ENCODE measurements at places on chromosomes 16 and 17. TPM values are rescaled to one million over a fixed set of nuclear protein-coding genes. Genes with fewer than 3 reads are reported as not detected.

MYH8 gene
- total RNA-seq = not detected

PLA2G10 gene
- 7.1 TPM for total RNA-seq

CRISPLD2 gene
- 34.9 TPM for total RNA-seq

KLHL10 gene
- 0.50 TPM for total RNA-seq

MPP2 gene
- 0.62 TPM for total RNA-seq

GRCh38 chr16:78211946-78212345, 112.5 kb downstream of the WWOX start:
- H3K4me1 ChIP-seq = peaks cover 15% of the 10 kb centered on the region
- peak; percentile 61 for DNase-seq
- H3K27ac ChIP-seq = peak overlapping the region; percentile 59

GRCh38 chr17:75822119-75822799, 21.9 kb downstream of the UNC13D start:
- peaks cover 7% of the 10 kb centered on the region for H3K4me1 ChIP-seq
- H3K4me3 ChIP-seq = no peak overlapping the region

DNA sequence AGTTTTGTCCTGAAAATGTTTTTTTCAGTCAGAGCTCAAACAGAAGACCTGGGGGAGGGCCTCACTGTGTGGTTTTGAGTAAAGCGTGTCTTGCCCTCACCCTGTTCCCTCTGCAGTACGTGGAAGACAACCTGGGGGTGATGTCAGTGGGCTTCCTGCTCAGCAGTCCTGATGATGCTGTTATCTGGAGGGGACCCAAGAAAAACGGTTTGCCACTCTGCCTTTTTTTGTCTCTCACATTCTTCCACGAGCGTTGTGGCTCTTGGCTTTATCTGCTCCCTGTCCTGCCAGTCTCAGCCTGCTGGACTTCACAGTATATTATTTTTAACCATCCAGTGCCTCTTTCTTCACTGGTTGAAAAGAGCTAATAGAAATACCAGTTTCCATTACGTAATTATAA, 12.9 kb downstream of the NUBP1 start:
- peaks cover 4% of the 10 kb centered on the region for H3K4me1 ChIP-seq
- no peak overlapping the region for H3K4me3 ChIP-seq
- DNase-seq = no peak
- H3K36me3 ChIP-seq = peaks cover 95% of the 10 kb centered on the region

- H3K36me3 ChIP-seq = no peaks in the 10 kb centered on the region
- no peak overlapping the region for H3K27ac ChIP-seq
- DNase-seq = no peak
- H3K27me3 ChIP-seq = no peaks in the 10 kb centered on the region
- no peaks in the 10 kb centered on the region for H3K4me1 ChIP-seq
- no peak overlapping the region for H3K4me3 ChIP-seq
These were observed 202.8 kb upstream of the CPHXL start for GRCh38 chr16:75929046-75929445.

DNA sequence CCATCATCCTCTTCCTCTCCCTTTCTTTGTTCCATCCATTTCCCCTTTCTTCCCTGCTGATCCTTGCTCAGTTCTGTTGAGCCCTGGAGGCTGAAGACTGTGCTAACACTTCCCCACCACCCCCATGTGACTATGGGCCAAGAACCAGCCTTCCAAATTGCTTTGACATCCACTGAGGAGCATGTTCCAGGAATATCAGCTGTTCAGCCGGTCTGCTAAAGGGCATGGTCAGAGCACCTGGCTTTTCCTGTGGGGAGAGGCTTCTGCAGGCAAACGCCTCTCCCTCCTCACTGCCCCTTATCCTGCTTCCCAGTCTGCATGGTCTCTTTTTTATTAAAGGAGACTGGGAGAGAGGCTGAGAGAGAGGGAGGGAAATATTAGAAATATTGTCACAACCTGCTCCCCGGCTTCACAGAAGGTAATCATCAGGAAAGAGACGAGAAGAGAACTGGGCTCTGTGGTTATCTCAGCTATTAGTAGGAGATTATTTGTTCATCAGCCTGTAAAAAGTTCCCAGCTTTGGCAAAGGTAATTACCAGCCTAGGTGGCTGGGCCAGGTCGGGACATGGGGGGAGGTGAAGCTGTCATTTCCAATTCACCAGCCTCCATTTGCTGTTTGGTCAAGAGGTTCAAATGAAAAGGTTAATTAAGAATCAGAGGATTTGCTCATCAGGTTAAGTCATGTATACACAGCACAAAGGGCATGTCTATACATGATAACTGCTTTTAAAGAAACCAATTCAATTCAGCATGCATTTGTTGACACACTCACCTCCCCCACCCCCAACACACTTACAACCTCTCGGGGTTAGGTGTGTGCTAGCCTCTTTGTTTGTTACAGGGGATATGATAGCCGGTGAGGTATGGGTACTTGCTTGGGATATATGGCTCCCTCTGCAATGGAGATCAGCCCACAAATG, 83.7 kb upstream of the CRHR1 start:
- H3K4me1 ChIP-seq = no peaks in the 10 kb centered on the region
- no peaks in the 10 kb centered on the region for H3K36me3 ChIP-seq
- H3K27me3 ChIP-seq = peaks cover 21% of the 10 kb centered on the region
- H3K4me3 ChIP-seq = no peak overlapping the region
- DNase-seq = no peak

- peaks cover 14% of the 10 kb centered on the region for H3K4me1 ChIP-seq
- DNase-seq = no peak
- no peaks in the 10 kb centered on the region for H3K36me3 ChIP-seq
- H3K4me3 ChIP-seq = no peak overlapping the region
- peaks cover 8% of the 10 kb centered on the region for H3K27me3 ChIP-seq
These were observed 182.6 kb downstream of the NTN1 start for GRCh38 chr17:9203771-9204425.

- no peaks in the 10 kb centered on the region for H3K4me1 ChIP-seq
- no peaks in the 10 kb centered on the region for H3K36me3 ChIP-seq
- no peaks in the 10 kb centered on the region for H3K27me3 ChIP-seq
- DNase-seq = no peak
- H3K27ac ChIP-seq = no peak overlapping the region
These were observed 7.2 kb upstream of the MFSD6L start for GRCh38 chr17:8806253-8806925.

DNA sequence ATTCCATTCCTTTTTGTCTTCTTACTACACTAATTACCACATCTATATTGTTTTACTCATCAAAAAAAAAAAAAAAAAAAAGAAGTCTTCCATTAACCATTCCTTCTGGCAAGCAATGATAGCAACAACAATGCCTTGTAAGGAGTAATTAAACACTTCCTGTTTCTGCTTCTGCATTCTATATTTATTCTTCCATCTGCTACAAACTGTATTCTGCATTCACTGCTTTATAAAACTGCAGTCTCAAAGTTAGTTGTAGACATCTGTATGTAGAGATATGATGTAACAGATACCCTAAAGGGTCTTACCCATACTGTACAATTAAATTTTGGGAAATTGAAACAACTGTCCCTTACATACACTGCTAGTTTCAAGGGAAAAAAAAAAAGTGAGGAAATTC, 28.7 kb upstream of the ABCA6 start:
- H3K27me3 ChIP-seq = no peaks in the 10 kb centered on the region
- no peak overlapping the region for H3K4me3 ChIP-seq
- H3K27ac ChIP-seq = no peak overlapping the region
- H3K4me1 ChIP-seq = no peaks in the 10 kb centered on the region

GRCh38 chr16:82657239-82657638, 30.5 kb downstream of the CDH13 start:
- H3K4me1 ChIP-seq = peaks cover 11% of the 10 kb centered on the region
- no peak overlapping the region for H3K4me3 ChIP-seq
- no peaks in the 10 kb centered on the region for H3K27me3 ChIP-seq
- no peaks in the 10 kb centered on the region for H3K36me3 ChIP-seq

GRCh38 chr17:64304551-64304950, 41.5 kb upstream of the TEX2 start:
- H3K27me3 ChIP-seq = no peaks in the 10 kb centered on the region
- H3K4me1 ChIP-seq = peaks cover 17% of the 10 kb centered on the region
- H3K4me3 ChIP-seq = no peak overlapping the region
- H3K27ac ChIP-seq = no peak overlapping the region

DNA sequence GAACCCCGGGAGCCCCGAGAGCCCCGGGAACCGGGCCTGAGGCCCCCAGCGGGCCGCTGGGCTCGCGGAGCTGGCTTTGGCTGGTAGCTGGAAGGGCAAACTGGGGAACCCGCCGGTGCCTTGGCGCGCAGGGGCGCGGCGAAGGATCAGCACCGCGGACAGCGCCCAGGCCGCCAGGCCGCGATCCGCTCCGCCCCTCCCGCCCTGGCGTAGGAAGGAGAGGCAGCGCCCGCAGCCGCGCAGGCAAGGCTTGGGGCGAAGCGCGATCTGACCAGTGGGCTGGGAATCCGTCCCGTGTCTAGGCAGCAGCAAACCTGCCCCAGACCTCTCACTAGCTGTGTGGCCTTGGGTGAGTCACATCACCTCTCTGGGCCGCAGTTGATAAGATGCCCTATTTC, 331 bp upstream of the CCDC92B start:
- DNase-seq = peak; percentile 80
- no peak overlapping the region for H3K27ac ChIP-seq
- H3K4me3 ChIP-seq = peak overlapping the region; percentile 11
- H3K4me1 ChIP-seq = peaks cover 3% of the 10 kb centered on the region
- H3K27me3 ChIP-seq = peaks cover 85% of the 10 kb centered on the region
- H3K36me3 ChIP-seq = no peaks in the 10 kb centered on the region

DNA sequence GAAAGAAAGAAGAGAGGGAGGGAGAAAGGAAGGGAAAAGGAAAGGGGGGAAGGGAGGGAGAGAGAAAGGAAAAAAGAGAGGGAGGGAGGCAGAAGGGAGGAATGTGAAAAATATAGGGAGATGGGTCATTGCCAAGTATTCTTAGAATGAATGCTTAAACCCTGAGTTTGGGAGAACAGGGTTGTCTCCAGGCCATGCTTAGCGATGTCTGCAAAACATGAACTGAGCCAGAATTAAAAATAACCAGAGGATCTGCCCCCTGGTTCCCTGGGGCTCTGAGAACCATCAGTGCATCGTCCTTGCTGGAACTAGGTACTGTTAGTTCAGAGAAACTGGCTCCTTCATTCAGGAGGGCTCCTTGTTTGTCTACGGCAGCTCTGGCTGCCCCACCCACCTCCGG, 170.4 kb downstream of the IRX5 start:
- no peaks in the 10 kb centered on the region for H3K4me1 ChIP-seq
- H3K4me3 ChIP-seq = no peak overlapping the region
- H3K27me3 ChIP-seq = no peaks in the 10 kb centered on the region
- DNase-seq = no peak
- no peaks in the 10 kb centered on the region for H3K36me3 ChIP-seq

DNA sequence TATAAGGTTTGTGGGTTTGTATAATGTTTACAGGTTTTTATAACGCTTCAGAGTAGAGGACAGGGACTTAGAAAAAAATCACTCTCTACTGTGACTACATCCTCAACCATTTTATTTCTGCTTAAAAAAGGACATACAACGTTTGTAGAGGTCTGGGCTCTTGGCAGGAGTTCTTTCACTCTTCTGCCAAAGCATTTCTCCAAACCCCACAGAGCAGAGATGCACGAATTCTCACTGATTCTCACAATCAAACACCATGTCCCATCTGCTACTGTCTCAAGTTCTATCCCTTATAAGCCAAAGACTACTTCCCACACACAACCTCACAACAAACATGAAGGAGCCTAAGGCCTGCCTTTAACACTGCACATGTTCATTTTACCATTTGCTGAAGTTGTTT, 7.0 kb upstream of the ANKFY1 start:
- H3K36me3 ChIP-seq = peaks cover 32% of the 10 kb centered on the region
- H3K4me3 ChIP-seq = no peak overlapping the region
- H3K27ac ChIP-seq = no peak overlapping the region

DNA sequence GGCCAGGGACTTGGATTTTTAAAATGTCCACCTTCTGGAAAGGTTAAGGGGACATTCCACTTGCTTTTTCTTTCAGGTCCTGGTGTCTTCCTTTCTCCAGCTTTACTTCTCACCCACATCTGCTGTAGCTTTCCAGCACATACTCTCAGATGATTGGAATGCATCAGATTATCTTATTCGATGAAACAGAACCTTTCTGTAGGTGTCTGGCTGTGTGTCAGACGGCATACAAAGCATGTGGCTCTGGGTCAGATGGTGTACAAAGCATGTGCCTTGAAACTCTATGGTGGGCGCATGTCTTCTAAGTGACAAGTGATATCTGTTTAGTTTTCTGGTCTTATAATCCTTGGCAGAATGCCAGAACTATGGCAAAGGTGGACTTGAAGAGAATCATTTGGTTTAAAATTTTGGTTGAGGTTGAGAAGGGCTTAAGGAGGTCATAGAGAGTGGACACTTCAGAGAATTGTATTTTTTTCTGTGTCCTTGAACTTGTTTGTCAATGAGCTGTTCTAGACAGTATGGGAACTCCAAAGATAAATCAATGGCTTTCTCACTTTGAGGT, 125.3 kb downstream of the FTO start:
- H3K27ac ChIP-seq = no peak overlapping the region
- H3K27me3 ChIP-seq = no peaks in the 10 kb centered on the region
- H3K4me3 ChIP-seq = no peak overlapping the region
- DNase-seq = no peak

DNA sequence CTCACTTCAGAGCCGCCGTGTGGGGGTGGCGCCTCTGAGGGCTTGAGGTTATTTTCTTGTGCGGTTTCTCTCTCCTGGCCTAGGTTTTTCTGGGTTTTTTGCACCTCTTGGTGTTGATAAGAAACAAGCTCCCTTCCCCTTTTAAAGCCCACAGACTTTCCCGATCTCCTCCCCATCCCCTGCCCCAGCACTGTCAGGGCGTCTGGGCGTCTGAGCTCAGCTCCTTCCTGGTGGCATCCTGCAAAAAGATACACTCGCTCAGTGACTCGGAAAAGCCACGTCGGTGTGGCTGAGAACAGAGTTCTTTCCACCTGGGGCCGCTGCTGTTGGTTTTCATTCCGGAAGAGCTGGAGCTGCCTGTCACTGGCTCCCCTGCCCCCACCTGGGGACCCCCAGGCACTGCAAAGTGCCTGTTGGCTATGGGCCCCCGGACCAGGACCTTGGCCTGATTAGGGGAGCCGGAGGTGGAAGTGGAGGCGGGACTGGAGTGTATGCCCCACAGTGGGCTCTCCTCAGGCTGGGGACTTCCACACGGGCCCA, 14.5 kb downstream of the BAIAP2 start:
- peaks cover 89% of the 10 kb centered on the region for H3K4me1 ChIP-seq
- DNase-seq = no peak
- H3K4me3 ChIP-seq = peak overlapping the region; percentile 39
- peaks cover under 1% of the 10 kb centered on the region for H3K36me3 ChIP-seq

DNA sequence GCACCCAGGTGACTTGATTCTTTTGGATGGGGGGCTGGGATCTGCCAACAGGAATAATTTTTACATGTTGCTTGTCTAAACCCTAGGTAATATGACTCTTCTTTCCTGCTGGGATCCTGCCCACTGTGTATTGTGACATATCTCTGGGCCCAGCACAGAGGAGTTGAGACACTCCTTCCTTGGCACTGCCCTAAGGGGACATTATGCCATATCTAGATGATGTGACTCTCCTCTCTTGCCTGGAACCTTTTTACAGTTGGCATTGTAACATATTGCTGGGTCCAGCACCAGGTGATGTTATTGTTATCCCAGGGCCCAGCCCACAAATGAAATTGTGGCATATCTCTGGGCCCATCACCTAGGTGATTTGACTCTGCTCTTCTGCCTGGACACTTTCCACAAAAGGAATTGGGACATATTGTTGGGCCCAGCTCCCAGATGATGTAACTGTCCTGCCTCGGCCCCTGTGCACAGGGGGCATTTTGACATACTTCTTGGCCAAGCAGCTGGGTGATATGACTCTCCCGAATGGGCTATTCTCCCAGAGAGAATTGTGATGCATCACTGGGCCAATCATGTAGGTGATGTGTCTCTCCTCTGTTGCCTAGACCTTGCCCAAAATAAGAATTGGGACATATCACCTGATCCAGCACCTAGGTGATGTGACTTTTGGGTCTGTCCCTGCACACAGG, 1837.7 kb downstream of the TP53TG3F start:
- no peaks in the 10 kb centered on the region for H3K36me3 ChIP-seq
- no peaks in the 10 kb centered on the region for H3K4me1 ChIP-seq
- DNase-seq = no peak
- H3K27me3 ChIP-seq = no peaks in the 10 kb centered on the region
